Karpas-422 (cell line): ENCODE measurements at places on chromosomes 16 and 17. TPM values are rescaled to one million over a fixed set of nuclear protein-coding genes. Genes with fewer than 3 reads are reported as not detected.

- DNase-seq: no peak
These were observed 8.6 kb upstream of the AKTIP start for GRCh38 chr16:53511403-53512280.

DNA sequence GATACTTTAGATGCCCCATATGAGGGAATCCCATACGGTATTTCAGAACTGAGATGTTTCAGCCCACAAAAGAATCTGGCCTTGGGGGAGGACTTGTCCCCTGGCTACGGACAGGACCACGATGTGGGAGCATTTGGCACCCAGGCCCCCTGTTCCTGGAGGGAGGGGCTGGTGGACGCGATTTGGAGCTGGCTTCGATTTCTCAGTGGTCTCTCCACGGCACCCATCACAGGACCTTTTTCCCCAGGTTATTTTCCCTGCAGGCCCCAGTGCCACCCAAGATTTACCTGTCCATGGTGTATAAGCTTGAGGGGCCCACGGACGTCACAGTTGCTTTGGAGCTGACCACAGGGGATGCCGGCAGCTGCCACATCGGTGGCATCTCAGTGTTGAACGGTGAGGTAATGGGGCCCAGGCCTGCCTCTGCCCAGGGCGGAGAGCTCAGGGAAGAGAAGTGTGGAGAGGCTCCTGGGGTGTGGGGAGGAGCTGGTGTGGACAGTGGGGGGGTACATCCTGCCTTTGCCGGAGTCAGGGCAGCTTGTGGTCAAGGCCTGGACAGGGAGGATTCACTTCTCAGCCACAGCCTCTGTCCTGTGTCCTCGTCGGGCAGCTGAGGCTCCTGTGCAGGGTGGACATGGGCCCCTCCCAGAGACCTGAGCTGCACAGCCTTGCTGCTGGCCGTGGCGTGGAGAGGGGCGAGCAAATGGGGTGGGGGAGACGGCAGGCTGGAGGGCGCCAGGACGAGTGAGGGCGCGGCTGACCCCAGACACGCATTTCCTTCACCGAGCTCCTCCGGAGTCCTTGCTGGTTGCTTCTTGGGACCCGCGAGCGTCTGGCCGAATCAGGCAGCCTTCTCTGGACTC is 9.9 kb downstream of the ENGASE start:
- DNase-seq: no peak

DNA sequence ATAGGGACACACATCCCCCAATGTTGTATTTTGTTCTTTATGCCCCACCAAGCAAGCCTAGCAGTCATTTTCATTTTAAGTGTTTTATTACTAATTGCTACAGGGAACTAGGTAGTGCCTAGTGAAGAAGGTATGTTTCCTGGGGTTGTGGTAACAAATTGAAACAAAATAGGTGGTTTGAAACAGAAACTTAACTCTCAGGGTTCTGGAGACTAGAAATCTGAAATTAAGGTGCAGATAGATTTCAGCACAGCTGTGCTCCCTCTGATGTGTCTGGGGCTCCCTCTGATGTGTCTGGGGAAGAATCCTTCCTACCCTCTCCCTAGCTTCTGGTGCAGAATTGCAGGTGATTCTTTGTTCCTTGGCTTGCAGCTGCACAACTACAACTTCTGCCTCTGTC is 390.1 kb downstream of the ZFHX3 start:
- DNase-seq: no peak

- no peak for DNase-seq
These were observed 16.1 kb downstream of the NPRL3 start for GRCh38 chr16:122361-122760.

The TRAF4 gene
- 40.1 and 40.7 TPM in 2 replicates for total RNA-seq

- no peak for DNase-seq
These were observed 477.5 kb downstream of the WWOX start for GRCh38 chr16:78576941-78577340.

The NR1D1 gene
- 0.65 and 0.67 TPM in 2 replicates for total RNA-seq

The KRTAP2-3 gene
- total RNA-seq: not detected in 2 replicates

The TMEM92 gene
- total RNA-seq: not detected in 2 replicates

The DPEP3 gene
- not detected in 2 replicates for total RNA-seq

DNA sequence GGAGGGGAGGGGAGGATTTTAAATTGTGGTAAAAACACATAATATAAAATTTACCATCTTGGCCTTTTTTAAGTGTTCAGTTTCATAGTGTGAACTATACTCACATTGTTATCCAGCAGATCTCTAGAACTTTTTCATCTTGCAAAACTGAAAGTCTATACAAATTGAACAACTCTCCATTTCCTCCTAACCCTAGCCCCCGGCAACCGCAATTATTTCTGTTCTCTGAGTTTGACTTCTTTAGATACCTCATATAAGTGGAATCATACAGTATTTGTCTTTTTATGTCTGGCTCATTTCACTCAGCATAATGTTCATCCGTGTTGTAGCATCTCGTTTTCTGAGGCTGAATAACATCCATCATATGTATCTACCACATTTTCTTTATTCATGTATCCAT is 30.0 kb upstream of the MRTFB start:
- DNase-seq: no peak

DNA sequence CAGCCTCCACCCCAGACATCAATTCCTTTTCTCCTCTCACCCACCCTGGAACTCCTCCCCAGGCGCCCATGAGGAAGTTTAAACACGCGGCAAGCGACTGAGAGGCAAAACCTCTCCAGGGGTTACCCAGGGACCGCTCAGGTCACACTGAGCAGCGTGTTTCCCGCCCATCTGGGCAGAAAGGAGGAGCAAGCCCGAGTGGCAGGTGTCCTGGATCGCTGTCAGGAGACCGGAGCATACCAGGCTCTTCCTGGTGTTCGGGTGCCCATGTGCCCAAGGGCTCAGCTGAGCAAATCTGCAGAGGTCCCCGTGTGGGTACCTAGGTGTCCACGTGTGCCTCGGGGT is 491 bp downstream of the SLC25A19 start:
- peak; percentile 88 for DNase-seq

The BCL6B gene
- not detected in 2 replicates for total RNA-seq

GRCh38 chr17:51435641-51436091 is 175.3 kb downstream of the UTP18 start:
- DNase-seq: peak; percentile 82

The MT1G gene
- not detected in 2 replicates for total RNA-seq

GRCh38 chr17:31398381-31399311 is 7.2 kb downstream of the RAB11FIP4 start:
- no peak for DNase-seq

- no peak for DNase-seq
These were observed 28.4 kb downstream of the DNAH2 start for GRCh38 chr17:7745748-7746470.

DNA sequence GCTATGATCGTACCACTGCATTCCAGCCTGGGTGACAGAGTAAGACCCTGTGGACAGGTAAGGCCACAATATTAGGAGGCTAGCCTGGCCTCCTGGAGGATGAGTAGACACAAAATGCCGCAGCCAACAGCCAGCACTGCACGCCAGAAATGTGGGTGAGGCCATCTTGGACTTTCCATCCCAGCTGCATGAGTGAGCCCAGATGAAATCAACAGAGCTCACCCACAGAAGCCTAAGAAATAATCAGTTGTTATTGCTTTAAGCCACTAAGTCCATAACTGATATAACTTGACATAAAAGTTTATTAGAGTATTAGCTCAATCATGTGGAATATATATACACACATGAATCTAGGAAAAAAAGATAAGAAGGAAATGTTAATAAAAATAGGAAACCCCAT is 101.7 kb downstream of the CDYL2 start:
- no peak for DNase-seq

The VWA3A gene
- total RNA-seq: not detected in 2 replicates

DNA sequence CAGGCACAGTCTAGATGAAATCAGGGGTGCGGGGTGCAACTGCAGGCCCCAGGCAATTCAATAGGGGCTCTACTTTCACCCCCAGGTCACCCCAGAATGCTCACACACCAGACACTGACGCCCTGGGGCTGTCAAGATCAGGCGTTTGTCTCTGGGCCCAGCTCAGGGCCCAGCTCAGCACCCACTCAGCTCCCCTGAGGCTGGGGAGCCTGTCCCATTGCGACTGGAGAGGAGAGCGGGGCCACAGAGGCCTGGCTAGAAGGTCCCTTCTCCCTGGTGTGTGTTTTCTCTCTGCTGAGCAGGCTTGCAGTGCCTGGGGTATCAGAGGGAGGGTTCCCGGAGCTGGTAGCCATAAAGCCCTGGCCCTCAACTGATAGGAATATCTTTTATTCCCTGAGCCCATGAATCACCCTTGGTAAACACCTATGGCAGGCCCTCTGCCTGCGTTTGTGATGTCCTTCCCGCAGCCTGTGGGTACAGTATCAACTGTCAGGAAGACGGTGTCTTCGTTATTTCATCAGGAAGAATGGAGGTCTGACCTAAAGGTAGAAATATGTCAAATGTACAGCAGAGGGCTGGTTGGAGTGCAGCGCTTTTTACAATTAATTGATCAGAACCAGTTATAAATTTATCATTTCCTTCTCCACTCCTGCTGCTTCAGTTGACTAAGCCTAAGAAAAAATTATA is 1.6 kb downstream of the HBA1 start:
- no peak for DNase-seq

GRCh38 chr16:80025236-80025635 is 424.7 kb upstream of the MAF start:
- no peak for DNase-seq

GRCh38 chr17:30296499-30297080 is 4.8 kb upstream of the BLMH start:
- no peak for DNase-seq

- no peak for DNase-seq
These were observed 156.8 kb upstream of the IRX3 start for GRCh38 chr16:54443352-54443751.

The FNDC8 gene
- not detected in 2 replicates for total RNA-seq
